ENCODE measurements at places on chromosomes 7 and 10. TPM values are rescaled to one million over a fixed set of nuclear protein-coding genes. Genes with fewer than 3 reads are reported as not detected.
A peak's percentile ranks its signal among the peaks of the same experiment; 100 is the strongest.

Gene GPR26
- not detected for total RNA-seq

Gene GJD4
- total RNA-seq = not detected

Gene NME8
- total RNA-seq = not detected

Gene TNS3
- 138 TPM for total RNA-seq

Gene CACNB2
- total RNA-seq = 56.7 TPM

Gene MYL10
- not detected for total RNA-seq

Gene NUTM2E
- total RNA-seq = not detected

DNA sequence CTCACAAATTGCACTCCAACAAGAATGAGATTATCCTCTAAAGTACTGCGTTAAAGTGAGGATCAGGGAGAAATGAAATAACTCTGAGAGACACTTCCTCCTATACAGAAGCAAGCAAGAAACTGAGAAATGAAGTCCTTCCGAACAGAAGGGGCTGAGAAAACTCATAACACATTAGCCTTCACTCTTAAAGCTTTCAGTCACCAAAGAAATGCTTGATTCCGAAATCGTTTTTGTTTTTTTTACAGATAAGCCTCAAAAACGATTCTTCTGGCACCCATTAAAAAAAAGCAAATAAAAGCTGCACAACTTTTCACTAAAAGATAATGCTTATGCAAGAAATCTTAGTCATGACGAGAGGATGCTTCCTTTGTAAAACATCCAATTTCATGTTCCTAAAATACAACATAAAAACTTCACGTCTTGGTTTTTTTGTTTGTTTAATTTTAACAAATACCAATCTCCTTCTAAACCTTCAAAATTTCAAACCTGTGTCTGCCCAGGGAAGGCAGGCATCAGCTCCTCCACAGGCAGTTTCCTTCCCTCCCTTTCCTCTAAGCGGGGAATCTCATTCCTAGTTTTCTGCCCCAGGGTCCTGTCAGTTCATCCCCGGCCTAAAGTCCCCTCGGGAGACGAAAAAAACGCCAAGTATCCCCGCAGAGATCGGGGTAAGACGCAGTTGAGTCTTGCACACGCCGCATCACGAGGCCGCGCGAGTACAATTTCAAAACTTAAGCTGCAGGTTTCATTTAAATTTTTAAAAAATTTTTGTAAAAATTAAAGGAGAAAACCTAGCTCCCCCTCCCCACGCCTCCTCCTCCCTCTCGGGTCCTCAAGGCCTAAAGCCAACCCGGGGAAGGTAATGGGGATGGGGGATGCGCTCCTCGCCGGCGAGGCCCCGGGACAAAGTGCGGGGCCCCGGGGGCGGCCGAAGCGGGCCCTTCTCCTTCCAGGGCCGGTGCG lies 1.1 kb downstream of the BAZ1B start:
- peaks cover 48% of the 10 kb centered on the region for H3K4me1 ChIP-seq
- H3K27me3 ChIP-seq = no peaks in the 10 kb centered on the region
- no peak for DNase-seq
- peak overlapping the region; percentile 92 for H3K4me3 ChIP-seq
- peaks cover 1% of the 10 kb centered on the region for H3K36me3 ChIP-seq

DNA sequence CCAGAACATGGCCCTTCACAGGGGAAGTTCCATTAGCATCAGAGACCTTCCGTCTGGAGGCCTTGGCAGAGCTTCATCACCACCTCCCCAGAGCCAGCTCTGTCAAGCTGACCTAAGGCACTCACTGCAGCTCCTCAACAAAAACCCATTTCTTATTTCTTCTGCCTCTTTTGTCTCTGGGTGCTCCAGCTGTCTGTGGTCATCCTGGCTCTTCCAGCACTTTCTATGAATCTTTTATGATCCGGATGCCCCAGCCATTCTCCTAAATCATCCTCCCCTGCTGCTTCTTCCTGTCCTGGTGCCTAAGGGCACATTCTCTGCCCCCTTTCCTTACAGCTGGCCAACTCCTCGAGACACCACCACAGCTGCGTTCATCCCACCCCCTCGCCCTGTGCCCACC lies 171.7 kb upstream of the INSYN2A start:
- no peak for DNase-seq
- no peaks in the 10 kb centered on the region for H3K4me1 ChIP-seq
- H3K27ac ChIP-seq = no peak overlapping the region
- peaks cover 3% of the 10 kb centered on the region for H3K36me3 ChIP-seq
- no peaks in the 10 kb centered on the region for H3K27me3 ChIP-seq

DNA sequence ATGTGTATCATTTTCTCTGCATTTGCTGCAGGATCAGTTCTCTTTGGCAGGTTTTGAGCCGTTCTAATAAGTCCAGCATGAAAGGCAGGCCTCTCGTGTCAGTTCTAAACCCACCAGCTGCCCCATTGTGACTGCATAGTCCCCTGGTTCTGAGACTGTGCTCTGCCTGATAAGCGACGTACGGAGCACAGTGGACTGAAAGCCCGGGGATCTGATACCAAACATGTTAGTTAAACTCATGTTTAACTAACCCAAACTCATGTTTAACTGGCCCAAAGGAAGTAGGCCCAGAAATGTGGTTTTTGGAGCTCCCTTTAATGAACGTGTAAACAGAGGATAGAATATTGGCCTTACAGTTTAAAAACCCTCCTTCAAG lies 98.0 kb upstream of the PDCD4 start:
- H3K27me3 ChIP-seq = no peaks in the 10 kb centered on the region
- H3K27ac ChIP-seq = no peak overlapping the region
- H3K4me1 ChIP-seq = no peaks in the 10 kb centered on the region
- no peaks in the 10 kb centered on the region for H3K36me3 ChIP-seq

DNA sequence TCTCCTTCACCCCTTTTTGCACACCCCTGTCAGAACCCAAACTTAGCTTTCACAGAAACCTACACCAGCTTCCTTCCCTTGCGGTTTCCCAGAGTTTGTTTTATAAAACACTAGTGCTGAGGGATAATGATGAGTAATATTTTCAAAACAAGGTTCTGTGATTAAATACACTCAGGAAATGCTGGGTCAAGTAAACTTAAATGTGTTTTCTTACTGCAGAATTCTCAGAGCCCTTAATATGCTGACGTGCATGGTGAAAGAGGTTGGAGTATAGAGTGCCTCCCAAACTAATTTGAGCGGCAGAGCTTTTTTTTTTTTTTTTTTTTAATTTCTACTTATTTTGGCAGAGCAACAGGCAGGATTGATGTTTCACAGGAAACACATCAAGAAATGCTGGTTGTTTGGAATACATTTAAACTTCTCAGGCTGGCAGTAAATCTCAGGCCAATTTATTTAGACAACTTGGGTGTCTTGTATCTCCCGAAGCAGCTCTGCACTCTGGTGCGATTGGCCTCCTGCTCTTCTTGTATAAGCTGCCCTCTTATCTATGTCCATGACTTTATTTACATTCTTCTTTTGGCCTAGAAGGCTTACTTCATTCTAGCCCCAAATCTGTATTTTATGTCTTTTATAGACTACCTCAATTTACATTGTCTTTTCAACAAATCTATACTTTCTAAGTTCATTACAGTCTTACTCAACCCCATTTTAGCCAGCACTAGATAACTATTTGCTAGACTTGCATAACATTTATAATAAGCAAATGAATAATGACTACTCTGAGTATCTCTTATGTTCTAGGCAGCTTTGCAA lies 165.4 kb downstream of the BMPER start:
- no peaks in the 10 kb centered on the region for H3K36me3 ChIP-seq
- no peaks in the 10 kb centered on the region for H3K27me3 ChIP-seq
- DNase-seq = no peak
- H3K4me1 ChIP-seq = no peaks in the 10 kb centered on the region
- no peak overlapping the region for H3K4me3 ChIP-seq

- no peaks in the 10 kb centered on the region for H3K27me3 ChIP-seq
- no peak overlapping the region for H3K4me3 ChIP-seq
- no peak for DNase-seq
- H3K4me1 ChIP-seq = no peaks in the 10 kb centered on the region
- H3K27ac ChIP-seq = no peak overlapping the region
Measured at GRCh38 chr10:58740620-58741369, 228.1 kb downstream of the BICC1 start.

DNA sequence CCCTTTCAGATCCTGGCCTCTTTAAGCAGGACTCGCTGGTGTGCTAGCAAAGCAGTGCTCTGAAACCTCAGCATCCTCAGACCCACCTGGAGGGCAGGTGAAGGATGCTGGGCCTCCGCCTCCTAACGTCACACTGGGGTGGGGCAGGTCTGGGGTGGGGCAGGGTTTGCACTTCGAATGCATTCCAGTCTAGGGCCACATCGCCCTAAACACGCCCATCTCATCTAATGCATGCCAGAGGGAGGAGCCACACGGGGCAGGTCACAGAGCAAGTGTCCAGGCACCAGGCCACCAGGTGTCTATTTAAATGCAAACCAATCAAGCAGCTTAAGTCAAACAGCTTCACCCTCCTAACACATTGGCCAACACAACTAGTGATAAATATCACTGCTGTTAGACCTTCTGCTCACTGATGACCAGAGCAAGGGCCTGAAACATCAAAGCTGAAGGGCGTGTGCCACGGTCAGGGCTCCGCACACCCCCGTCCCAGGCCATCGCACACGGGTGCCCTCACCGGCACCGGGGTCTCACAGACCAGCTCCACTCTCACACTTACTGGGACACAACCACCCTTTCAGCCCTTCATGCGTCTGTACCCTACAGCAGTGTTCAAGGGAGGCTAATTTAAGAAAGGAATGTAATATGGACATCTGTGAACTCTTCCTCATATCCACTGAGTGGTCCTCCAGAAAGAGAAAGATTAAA lies 47.1 kb downstream of the DIP2C start:
- H3K27ac ChIP-seq = no peak overlapping the region
- H3K36me3 ChIP-seq = no peaks in the 10 kb centered on the region
- H3K4me1 ChIP-seq = no peaks in the 10 kb centered on the region
- no peaks in the 10 kb centered on the region for H3K27me3 ChIP-seq

DNA sequence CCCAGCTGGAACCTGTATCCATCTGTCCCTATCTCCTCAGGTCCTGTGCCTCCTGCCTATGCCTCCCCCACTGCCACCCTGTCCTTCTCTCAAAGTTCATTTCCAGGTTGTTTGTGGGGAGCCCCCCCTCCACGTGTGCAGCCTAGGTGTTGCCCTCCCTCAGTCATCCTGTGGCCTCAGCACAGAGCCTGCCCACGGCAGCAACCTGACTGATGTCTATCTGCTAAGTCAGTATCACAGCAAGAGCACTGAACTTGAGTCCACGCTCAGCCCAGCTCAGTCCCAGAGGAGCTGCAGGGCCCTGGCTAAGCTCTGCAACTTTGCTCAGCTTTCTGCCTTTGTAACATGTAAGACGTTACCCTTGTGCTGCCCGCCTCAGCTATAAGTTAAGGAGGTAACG lies 28.7 kb downstream of the FAM53B start:
- H3K36me3 ChIP-seq = no peaks in the 10 kb centered on the region
- no peaks in the 10 kb centered on the region for H3K27me3 ChIP-seq
- H3K4me1 ChIP-seq = peaks cover 22% of the 10 kb centered on the region

DNA sequence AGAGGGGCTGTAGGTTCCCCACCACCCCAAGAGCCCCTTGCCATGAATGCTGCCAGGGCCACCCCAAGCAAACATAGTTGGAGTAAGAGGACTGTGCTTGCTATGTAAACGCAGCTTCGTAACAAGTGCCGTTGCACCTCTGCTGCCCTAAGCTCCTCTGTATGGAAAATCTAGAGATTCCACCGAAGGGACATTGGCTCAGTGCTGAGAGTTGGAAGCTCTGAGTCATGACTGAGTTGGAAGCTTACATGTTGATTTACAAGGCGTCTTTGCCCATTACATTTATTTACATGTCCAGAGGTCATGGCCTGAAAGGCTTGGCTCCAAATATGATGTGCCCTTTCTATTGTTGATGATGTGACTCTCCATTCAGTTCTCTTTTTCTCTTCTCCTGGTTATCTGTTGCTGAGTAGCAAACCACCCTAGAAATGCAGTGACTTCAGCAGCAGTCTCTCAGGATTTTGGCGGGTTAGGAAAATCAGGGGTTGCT lies 233.1 kb upstream of the TCF7L2 start:
- no peak overlapping the region for H3K4me3 ChIP-seq
- no peaks in the 10 kb centered on the region for H3K4me1 ChIP-seq
- no peak overlapping the region for H3K27ac ChIP-seq
- DNase-seq = no peak

GRCh38 chr10:58932126-58932525 lies 244.3 kb upstream of the PHYHIPL start:
- H3K4me1 ChIP-seq = no peaks in the 10 kb centered on the region
- DNase-seq = no peak
- no peak overlapping the region for H3K27ac ChIP-seq

DNA sequence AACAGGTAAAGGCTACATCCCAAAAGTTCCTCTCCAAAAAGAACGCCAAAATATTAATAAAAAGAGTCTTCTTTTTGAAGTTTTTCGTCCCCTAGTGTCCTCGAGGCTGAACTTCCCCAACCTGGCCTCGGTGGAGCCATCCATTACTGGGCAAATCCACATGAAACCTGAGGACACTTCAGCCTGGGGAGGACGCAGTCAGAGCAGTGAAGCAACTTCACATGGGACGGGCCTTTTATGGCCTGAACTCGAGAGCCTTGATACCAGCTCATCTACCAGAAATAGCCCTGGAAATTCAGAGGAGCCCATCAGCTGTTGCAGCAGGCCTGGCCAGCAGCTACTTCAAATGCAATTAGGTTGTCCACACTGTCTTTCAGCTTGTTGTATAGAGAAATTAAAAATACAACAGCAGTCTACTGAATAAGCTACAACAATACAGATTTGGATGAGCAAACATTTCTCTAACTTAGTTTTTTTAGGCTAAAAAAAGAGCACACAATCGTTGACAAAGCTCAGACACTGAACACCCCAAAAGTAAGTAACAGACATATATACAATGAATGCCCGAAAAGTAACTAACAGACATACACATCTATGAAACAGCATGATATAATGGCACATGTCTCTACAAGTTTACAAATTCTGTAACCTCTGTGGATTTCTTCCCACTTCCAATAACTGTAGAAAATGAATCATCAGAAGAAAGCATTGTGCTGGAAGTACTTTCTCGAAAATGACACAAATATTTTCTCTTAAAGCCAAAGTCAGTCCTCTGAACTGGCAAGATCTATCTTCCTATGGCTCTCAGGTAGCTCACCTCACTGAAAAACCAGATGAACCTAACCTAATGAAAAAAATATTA lies at the start of gene SVIL:
SVIL (minus strand) TSS at position 208 of the 862 bp plus-strand sequence. CDS start 79,913 bp downstream, outside the sequence.
- no peak for DNase-seq
- peak within 1 kb of the TSS; percentile 86 for H3K27ac ChIP-seq
- H3K4me1 ChIP-seq = peaks cover 22% of the 10 kb centered on the region
- no peaks in the 10 kb centered on the region for H3K27me3 ChIP-seq

DNA sequence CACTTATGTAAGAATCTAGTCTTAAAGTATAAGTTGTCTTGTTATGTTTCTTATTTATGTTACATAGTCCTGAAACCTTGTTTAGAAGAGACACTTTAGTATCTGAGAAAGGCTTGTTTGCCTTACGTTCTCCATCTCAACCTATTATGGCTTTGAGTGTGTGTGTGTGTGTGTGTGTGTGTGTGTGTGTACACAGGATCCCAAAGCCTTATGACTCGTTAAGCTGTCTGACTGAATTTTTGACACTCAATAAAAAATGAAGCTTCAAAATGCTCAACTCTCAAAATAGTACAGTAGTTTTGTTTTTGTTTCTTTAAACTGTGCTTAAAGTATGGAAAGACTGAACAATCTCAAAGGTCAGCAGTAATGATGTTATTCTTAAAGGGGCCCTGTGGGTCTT lies 18.0 kb downstream of the CALU start:
- no peaks in the 10 kb centered on the region for H3K27me3 ChIP-seq
- peaks cover 11% of the 10 kb centered on the region for H3K4me1 ChIP-seq
- DNase-seq = no peak
- H3K4me3 ChIP-seq = no peak overlapping the region

- H3K4me1 ChIP-seq = no peaks in the 10 kb centered on the region
- H3K4me3 ChIP-seq = no peak overlapping the region
- DNase-seq = no peak
- H3K36me3 ChIP-seq = no peaks in the 10 kb centered on the region
- no peaks in the 10 kb centered on the region for H3K27me3 ChIP-seq
- H3K27ac ChIP-seq = no peak overlapping the region
Measured at GRCh38 chr7:78420001-78420400, 621.4 kb downstream of the PHTF2 start.

Data from thoracic aorta (tissue), 2 donors.